DMS 273 treated with DMSO at 0.1 percent for 48 hours (cell line): ENCODE measurements at places on chromosomes 5 and 9.

- DNase-seq, result no peak
Observed at GRCh38 chr5:147413266-147413665, 96.6 kb downstream of the DPYSL3 start.

DNA sequence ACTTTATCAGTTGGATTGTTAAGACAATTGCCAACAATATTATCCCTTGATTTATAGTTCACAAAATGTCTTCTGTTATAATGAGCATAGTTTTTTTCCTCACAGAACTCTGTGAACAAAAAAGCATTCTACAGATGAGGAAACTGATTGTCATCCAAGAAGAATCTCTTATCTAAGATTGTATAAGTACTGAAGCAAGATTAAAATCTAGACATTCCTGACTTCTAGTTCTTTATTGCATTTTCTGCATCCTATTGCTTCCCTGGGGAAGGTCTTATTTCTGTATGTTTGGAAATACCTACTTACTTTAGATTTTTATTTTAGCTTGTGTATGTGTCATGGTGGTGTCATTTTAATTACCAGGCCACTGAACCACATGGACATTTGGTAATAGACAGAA lies 884.9 kb upstream of the WWC1 start:
- no peak for DNase-seq

DNA sequence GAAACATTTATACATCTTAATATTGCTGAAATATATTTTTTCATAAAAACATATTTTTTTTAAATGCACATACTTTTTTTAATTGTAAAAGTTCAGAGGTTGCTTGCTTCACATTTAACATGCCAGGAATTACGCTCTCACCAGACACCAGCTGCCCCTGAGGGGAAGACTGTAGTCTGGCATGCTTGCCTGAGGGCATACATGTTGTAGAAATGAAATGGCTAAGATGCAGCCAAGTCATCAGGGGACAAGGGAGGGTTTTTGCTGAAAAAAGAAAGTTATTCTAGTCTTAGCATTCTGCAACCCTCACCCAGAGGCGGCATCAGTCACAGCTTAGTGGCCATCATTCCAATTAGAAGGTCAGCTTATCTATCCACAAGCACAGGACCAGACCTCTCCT lies 426.7 kb upstream of the FTMT start:
- DNase-seq, result no peak

DNA sequence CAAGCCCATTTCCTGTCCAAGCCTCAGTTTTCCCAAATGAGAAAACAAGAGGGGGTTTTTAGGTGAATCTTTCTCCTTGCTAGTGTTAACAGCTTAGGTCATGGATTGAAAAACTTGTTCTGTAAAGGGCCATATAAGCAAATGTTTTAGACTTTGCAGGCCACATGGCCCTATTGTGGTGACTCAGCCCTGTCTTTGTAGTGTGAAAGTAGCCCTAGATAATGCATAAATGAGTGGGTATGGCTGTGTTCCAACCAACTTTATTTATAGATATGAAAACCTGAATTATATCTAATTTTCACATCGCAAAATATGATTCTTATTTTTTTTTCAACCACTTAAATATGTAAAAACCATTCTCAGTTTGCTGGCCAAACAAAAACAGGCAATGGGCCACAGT lies 6.9 kb upstream of the BARX1 start:
- no peak for DNase-seq

- no peak for DNase-seq
Observed at GRCh38 chr5:8192840-8193239, 323.9 kb downstream of the MTRR start.

- no peak for DNase-seq
Observed at GRCh38 chr9:130892477-130893304, 3.9 kb downstream of the QRFP start.

DNA sequence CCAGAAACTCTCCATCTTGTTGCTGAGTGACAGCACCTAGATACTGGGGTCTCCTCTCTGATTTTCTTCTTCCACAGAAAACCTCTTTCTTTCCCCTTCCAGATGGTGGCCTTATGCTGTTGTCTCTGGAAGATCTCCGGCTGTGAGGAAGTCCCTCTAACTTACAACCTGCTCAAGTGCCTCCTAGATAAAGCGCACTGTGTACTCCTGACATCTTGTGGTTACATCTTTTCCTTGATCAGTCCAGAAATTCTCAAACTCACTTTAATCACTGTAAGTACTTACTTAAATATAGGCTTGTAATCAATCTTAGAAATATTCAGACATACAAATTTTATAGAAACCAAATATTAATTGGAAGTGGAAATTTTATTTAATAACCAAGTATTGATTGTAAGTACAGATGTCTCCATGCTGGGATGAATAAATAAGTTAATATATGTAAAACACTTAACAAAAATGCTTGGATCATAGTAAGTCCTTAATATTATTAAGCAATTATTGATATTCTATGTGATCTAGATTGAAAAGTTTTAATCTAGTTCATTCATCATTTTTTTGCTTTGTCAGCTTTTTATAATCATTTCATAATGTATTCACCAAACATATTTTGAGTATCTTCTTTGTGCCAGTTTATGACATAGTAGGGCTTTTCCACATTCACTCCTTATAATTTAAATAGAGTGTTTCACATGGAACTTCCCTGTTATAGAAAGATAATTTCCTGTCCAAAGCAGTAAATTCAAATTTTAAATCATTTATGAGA lies 1381.4 kb upstream of the CDH6 start:
- no peak for DNase-seq

- DNase-seq, result no peak
Observed at GRCh38 chr9:109421026-109421970, 76.8 kb downstream of the PTPN3 start.

DNA sequence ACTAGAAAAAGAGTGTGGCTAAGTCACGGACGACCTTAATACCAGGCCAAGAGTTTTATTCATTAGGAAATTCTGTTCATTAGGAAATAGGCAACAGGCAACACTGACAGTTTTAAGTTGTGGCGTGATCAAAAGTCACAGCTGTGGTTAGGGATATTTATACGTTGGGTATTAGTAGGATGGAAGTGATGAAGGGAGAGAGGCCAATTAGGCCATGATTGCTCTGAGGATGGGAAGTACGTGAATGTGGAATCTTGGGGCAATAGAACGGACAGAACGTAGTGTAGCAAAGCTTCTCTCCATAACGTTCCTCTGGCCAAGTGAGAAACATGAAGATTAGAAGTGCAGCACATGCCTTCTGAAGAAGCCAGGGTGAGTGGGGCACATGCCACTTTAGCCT lies 290.1 kb upstream of the ZNF608 start:
- DNase-seq, result no peak
